ENCODE measurements at places on chromosomes 6 and 20.

DNA sequence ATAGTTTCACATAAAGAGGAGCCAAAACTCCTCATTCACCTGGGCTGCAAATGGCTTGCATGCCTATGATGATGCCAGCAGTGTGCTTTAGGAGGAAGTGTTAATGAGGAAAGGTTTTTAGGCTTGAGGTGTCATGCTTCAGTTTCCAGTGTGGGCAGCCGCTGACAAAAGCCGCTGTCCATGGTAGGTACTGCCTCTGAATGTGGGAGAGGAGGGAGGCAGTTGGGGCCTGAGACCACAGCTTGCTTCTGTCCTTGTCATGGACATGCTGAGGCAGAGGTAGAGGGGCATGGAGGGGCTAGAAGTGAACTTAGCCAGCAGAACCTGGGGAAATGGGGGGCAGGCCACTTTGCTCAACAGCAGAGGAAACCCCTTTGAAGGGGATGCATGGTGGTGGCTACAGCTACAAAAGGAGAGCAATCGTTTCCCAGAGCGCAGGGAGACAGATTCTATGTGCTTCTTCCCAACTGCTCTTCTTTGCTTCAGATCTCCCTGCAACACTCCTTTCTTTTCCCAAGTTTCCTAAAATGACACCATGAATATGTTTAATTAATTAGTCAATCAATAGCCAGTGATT, 372.1 kb upstream of the CNR1 start:
- DNase-seq, result no peak

DNA sequence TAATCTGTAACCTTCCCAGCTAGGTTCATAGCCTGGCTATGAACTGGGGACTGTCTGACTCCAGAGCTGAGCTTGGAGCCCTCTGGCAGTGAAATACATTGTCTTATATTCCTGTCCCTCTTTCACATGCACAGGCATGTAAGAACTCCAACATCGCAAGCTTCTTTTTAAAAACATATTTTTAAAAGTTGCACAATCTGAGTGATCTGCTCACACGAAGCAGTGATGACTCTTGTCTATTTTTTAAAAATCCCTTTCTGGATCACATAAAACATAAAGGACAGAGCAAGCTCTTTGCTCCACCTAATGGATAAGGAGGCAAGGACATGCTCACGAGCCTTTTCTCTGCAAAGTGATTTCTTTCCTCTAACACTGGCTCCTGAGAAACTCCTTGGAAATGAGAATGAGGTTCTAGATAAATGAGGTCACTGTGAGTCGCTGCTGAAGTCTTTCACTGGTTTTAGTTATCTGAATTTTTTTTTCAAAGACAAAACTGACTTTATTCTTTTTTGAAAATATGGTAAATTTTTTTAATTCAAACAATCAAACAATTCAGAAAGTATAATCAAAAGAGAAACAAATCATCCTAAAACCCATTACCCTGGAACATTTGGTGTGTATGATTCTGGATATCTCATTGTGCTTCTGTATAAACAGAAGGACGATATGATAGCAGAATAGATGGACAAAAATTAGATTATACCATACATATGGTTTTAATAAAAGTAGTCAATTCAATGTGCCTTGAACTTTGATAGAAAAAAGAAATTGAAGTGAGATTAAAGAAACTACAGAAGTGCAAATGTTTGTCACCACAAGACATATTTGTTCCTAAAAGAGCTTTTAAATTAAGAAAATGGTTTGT, 30.8 kb downstream of the IL20RA start:
- no peak for DNase-seq

DNA sequence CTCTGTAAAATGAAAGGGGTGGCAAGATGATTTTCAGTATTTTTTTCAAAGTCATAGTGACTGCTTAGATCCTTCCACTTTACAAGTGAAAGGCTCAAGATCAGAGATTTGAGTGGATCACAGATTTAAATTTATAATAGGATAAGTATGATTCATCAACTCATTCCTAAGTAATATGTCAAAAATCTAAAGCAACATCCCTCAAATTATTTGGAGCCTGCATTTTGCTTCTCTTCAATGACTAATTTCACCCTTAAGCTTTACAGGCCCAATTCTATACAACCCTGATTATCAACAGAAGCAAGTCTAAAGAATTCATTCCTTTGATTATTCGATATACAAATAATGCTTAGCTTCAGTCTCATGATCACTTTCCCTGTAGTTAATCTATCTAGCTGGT, 93.9 kb upstream of the HEY2 start:
- DNase-seq, result no peak

DNA sequence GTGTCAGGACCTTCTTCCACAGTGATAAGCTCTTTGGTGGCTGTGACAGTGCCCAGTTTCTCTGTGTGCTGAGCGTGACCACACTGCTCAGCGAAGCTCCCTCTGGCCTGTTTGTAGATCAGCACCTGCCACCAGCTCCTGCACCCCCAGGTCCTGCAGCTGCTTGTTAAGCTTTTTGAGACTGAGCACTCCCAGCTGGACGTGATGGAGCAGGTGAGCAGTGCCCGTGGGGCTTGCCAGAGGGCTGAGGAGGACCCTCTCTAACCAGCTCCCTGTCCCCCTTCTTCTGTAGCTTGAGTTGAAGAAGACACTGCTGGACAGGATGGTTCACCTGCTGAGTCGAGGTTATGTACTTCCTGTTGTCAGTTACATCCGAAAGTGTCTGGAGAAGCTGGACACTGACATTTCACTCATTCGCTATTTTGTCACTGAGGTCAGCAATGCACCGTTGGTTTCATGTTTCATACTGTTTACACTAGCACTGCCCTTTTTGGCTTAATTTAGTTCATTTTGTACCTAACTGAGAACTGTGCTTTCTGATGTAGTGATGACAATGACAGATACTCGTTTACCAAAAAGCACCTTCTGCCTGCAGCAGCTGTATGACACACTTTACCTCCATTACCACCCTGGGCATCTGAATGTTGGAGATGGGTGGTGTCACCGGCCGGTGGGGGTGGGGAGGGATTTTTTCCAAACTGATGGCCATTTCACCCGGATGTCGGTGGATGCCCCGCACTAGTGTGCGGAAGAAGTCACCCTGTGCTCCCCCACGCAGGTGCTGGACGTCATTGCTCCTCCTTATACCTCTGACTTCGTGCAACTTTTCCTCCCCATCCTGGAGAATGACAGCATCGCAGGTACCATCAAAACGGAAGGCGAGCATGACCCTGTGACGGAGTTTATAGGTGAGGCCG, 12.5 kb downstream of the NELFCD start:
- no peak for DNase-seq

GRCh38 chr6:113513086-113513485, 344.1 kb upstream of the MARCKS start:
- DNase-seq, result no peak
